Trophoblast cell (in vitro differentiated cells and primary cell): ENCODE measurements at places on chromosomes 5 and 9.
A peak's percentile ranks its signal among the peaks of the same experiment; 100 is the strongest.

DNA sequence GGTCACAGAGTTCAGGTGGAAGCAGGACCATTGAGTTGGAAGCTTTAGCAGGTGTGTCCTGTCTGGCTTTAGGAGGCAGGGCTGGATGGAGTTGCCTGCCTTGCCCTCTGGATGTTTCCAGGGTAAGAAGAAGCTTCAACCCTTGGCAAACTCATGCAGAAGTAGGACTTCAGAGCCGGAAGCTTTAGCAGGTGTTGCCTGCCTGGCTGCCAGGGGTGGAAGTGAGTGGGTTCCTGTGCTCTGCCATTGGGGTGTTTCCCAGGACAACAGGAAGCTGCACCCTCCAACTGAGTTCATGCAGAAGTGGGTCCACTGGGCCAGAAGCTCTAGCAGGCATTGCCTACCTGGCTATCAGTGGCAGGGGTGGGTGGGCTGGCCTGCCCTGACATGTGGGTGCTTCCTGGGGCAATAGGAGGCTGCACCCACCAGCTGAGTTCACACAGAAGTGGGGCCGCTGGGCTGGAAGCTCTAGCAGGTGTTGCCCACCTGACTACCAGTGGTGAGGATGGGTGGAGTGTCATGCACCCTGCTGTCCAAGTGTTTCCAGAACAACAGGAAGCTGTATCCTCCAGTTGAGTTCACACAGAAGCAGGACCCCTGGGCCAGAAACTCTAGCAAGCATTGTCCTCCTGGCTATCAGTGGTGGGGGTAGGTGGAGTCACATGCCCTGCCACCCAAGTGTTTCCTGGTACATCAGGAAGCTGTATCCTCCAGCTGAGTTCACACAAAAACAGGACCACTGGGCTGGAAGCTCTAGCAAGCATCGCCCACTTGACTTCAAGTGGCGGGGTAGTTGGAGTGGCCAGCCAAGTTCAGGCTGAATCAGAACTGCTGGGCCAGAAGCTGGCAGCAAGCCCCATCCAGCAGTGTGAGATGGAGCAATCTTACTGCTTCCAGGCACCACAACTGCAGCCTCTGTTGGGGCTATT lies 24.6 kb downstream of the LOX start:
- DNase-seq, result no peak

GRCh38 chr5:24854850-24855249 lies 210.1 kb upstream of the CDH10 start:
- DNase-seq, result no peak

DNA sequence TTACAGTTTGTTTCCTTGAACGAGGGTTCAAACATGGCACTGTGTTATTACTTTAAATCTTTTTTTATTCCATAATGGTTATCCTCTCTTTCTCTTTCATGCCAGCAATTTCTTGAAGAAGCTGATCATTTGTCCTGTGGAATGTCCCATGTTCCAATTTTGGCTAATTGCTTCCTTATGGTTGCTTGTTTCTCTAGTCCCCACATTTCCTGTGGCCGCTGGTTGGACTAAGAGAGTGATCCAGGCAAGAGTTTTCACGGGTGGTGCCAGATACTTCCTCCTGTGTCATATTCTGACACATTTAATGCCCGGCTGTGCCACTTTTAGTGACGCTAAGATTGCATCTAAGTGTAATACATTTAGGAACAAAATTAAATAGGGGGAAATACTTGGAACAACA lies 83.8 kb upstream of the FAM169A start:
- DNase-seq, result no peak

DNA sequence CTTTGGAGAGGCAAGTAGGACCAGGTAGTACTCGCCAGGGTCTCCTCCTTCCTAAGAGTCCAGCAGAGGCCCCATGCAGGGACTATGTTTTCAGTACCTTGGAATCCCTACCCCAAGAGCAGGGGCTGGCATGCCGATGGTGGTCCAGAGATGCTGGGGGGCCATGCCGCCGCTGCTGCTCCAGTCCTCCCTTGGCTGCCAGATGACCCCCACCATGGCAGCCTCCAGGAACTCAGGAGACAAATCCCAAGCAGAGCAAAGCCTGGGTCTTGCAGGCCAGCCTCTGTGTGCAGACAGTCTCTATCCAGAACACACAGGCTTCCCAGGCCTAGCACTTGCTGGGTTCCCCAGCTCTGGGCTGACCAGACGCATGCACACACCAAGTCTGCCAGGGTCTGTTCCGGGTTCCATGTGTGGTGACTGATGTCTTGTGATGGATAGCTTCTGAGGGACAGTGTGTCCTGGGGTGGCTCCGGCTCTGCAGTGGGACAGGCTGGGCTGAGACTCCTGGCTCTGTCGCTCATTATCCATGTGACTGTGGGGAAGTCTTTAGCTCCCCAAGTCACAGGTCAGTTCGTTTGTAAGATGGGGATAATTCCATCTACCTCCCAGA lies 127.3 kb downstream of the CRB2 start:
- DNase-seq, result no peak

GRCh38 chr9:109477258-109478050 lies 20.7 kb downstream of the PTPN3 start:
- DNase-seq, result no peak

GRCh38 chr5:172104801-172105701 lies 83.0 kb downstream of the STK10 start:
- DNase-seq, result no peak

GRCh38 chr5:154309805-154310204 lies 119.3 kb downstream of the GALNT10 start:
- no peak for DNase-seq

DNA sequence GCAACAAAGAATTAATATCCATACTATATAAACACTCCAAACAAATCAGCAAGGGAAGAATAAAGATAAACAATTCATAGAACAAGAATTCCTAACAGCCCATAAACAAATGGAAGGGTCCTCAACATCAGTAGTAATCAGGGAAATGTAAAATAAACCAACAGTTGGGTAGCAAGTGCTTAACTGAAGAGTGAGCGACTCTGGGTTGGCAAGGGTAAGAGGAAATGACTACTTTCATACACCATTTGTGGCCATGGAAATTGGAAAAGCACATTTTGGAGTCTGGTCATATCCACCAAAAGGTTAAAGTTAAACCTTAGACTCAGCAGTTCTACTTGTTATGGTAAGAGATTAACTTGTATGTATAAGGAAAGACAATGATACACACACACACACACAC lies 17.4 kb upstream of the RORB start:
- DNase-seq, result no peak

- DNase-seq, result no peak
Observed at GRCh38 chr9:101787891-101788290, 49.4 kb upstream of the GRIN3A start.

GRCh38 chr5:76331126-76331525 lies 72.0 kb upstream of the IQGAP2 start:
- no peak for DNase-seq

DNA sequence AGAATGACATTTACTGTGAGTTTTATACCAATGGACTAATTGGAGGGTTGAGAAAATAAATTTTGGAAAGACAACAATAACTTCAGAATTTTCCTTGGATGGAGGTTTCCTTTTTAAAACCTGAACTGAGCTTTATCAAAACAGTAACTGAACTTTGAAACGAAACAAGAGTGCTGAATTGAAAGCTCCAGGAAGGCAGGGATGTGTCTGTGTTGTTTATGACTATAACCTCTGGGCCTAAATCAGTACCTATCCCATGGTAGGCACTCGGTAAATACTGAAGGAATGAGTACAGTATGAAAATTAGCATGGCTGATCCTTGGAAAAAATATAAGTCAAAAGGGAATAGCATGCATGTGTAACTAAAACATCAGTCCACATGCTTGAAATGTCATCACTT lies 93.9 kb downstream of the GHR start:
- DNase-seq, result no peak

GRCh38 chr9:71353720-71354119 lies 232.3 kb upstream of the TRPM3 start:
- no peak for DNase-seq

GRCh38 chr5:113000466-113000865 lies 23.9 kb downstream of the DCP2 start:
- no peak for DNase-seq

- DNase-seq, result peak; percentile 63
Observed at GRCh38 chr5:174581479-174581878, 142.9 kb upstream of the MSX2 start.

DNA sequence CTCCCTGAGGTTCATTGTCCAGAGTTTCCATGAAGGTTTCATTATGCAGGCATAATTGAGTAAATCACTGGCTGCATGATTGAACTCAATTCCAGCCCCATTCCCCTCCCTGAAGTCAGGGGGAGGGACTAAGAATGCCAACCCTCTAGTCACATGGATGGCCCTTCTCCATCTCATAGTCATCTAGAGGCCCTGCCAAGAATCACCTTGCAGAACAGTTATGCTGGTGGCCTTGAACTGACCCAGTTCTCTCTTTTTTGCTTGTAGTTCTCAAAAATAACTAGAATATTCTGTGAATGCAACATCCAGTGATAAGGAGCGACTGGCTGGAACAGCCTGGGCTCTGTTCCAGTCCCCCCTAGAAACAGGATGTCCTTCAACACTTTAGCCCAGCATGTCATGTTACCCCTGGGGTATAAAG lies 31.7 kb downstream of the SLC35A4 start:
- DNase-seq, result no peak

DNA sequence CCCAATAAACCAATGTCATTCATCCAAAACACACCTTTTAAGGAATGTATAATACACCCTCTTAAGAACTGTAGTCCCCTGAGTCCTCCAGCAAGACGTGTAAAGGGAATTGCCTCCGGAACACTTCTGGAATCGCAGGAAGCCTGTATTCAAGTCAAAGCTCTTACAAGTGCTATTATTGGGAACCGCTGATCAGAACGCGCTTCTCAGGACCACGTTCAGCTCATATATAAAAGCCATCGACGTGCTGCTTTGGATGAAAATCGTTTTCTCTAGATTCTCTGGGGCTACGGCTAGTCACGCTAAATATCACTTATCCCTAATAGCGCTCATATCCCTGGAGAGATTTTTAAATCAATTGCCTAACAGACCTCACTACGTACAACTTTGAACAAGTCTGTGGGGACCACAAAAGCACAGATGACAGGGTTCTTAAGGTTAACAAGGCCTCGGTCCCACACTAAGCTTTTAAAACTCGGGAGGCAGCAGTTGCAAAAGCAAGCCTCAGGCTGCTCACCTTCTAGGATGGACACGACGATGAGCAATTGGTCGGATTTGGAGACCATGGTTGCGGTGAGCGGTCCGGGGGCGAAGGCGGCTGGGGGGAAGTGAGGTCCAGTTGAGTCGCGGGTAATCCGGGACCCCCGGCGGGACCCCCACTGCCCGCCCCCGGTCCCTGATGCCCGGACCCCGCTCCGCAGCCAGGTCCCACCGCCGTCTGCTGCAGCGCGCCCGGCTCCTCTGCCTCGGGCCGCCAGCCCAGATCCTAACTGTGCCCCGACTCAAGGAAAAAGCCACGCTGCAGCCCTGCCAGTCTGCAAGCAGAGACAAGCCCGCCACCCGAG lies 548 bp downstream of the CEP120 start:
- peak; percentile 42 for DNase-seq
